ENCODE measurements at places on chromosomes 12 and 14. TPM values are rescaled to one million over a fixed set of nuclear protein-coding genes. Genes with fewer than 3 reads are reported as not detected.
A peak's percentile ranks its signal among the peaks of the same experiment; 100 is the strongest.

- DNase-seq = no peak
Observed at GRCh38 chr14:23563473-23564180, 4.0 kb downstream of the AP1G2 start.

- no peak for DNase-seq
Observed at GRCh38 chr14:95364481-95365209, 44.9 kb upstream of the CLMN start.

DNA sequence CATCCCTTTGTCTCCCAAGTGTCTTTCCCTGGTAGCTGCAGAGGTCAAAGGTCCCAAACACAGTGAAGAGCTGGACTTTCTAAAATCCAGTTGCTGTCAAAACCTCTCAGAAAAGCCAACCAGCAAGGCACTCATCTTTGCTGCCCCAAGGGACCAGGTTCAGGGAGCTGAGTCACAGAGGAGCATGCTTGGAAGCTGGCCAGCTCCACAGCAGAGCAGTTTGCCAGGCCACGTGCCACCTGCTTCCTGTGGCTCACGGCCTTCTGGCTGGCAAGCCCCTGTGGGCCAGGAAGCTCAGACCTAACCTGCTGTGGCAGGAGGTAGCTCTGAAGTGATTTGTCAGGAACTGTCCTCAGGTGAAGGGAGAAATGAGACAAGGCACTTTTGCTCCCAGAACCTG is 3.6 kb downstream of the ISCU start:
- DNase-seq = peak; percentile 19

GRCh38 chr12:131063960-131064359 is 110.3 kb downstream of the ADGRD1 start:
- DNase-seq = no peak

DNA sequence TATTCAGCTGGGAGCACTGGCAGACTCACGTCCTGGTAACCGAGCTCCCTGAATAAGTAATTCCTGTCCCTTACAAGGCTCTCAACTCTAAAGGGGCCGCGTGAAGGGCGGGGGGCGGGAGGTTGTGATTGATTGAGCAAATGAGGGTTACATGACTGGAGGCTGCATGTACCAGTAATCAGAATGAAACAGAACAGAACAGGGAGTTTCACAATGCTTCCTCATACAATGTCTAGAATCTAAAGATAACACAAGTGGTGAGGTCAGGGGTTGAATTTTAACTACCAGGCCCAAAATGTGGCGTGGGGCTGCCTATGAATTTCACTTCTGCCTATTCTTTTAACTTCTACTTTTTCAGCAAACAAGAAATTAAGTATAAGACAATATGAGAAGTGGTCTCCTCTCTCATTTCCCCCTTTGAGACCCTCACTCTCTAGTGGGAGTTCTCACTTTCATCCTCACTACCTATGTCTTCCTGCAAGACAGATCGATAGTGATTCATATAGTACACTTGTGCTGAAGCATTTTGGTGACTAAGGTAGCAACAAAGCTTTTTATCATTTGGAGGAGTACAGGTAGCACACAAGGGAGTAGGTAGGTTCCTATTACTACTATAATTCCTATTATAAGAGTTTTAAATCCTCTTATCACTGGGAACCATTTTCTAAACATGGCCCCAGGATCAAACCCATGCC is 239.8 kb downstream of the KTN1 start:
- no peak for DNase-seq

DNA sequence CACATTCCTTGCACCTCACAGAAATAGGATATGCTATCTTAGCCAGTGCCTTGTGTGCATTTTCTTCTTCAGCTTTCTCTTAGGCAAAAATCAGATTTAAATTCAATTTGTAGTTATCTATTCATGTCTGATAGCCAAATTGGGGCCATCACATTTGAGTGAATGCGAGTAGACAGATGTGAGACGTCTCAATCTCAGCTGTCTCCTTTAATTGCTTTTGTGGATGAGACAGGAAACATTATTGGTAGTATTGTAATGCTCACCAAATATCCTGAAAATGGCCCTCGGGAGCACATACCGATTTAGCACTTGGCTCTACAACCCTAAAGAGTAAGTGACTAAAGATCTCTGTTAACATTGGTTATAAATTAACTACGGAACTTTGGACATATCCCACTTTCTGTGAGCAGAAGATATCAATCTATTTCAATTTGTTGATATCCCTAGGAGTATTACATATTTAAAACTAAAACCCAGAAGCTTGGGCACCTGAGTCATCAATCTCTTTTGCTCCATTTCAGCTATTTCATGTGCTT is 1012.5 kb upstream of the TMEM132C start:
- DNase-seq = no peak

DNA sequence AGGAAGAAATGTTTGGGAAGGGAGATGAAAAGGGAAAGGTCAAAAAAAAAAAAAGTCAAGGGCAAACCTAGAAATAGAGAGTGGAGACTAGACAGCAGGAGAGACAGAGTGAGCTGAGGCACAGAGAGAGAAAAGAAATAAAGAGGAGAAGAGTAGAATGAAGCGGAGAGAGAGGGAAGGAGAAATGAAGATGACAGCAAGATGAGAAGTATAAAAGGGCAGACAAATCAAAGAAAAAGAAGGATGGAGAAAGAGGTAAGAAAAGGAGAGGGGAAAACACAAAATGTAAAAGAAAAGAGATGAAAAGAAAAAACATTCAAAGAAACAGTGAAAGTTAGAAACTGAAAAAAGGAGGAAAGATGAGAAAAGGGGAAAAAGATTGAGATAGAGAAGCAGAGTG is 53.0 kb downstream of the TC2N start:
- DNase-seq = no peak

- no peak for DNase-seq
Observed at GRCh38 chr14:31510222-31510621, 22.4 kb upstream of the GPR33 start.

- no peak for DNase-seq
Observed at GRCh38 chr12:89671469-89671868, 37.2 kb downstream of the ATP2B1 start.

DNA sequence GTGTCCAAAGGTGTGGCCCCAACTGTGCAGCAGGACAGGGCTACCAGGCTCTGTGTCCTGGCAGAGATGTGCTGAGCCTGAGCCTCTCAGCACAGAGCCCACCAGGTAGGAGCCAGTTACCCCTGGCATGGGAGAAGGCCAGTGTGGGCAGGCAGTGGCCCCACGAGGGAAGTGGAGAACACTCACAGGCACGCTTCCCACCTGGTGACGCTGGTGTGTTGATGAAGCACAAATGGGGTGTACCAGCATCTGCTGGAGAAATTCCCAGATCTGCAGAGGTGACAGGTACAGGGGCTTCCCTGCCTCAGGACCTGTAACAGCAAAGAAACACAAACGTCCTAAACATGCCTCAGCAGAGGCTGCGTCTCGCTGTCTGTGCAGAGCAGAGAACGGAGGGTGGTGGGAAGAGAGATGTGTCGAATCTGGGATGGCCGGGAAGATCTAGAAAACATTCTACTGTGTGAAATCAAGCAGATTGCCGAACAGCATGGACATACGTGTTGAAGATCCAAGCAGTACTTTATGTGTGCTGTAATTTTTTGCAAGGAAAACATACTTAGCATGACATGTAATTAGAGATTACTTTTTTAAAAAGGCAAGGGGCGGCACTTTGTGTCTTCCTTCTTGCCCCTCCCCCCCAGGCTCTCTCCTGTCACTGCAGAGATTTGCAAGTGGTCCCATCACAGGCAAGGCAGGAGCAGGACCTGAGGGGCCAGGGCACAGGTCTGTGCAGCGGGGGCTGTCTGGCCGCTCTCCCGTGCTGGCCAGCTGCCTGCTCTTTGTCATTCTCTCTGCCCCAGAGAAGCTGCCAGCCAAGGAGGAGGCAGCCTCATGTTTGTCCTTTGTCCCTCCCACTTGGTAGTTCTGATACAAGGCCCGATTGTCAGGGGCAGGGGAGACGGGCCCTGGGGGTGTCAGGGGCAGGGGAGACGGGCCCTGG is 17.3 kb downstream of the HIP1R start:
- DNase-seq = no peak

DNA sequence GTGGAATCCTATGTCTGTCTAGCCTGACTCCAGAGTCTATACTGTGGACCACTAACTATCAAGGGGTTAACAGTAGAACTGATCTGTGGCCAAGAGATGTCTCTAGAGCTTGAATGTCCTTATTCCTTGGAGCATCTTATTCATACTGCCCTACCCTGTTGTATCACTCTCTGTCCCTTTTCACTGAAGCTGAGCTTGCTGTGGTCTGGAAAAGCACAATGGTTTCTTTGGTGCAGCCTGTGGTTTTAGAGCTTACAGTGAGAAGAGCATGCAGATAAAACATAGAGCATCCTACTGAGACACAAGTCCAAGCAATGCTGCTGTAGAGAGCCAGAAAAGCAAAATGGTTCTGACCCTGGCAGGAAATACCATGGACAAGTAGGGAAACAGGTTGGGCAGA is 367.0 kb upstream of the ATP2B1 start:
- no peak for DNase-seq

GRCh38 chr12:54587315-54587873 is 1.1 kb downstream of the PPP1R1A start:
- DNase-seq = no peak

DNA sequence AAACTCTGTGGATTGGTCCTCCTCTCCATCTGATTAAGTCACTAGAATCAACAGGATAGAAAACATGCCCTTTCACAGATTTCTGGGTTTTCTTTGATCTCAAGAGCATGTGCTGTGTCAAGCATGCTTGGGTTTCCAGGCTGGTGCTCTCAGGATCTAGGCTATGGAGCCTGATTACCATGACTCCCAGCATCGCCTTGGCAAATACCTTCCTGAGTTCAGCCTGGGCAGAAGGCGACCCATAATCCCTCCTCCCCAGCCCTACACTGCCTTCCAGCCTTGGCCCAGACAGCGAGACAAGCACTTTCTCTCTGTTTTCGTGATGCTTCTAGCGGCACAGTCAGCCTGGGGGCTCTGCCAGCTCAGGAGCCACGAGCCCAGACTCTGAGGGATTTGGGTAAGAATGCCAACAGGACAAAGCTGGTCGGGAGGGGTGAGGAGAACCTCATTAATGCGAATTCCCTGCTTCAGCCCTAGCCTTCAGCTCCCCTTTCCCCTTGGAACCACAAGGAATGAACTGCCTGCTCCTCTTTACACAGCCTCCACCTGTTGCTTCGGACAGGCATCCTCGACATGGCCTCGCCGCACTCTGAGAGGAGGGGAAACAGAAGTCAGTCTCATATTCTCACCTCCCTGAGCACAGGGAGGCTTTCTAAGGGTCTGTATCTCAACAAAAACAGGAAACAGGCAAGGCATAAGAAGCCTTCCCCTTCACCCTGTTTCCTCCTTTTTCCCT is 227.1 kb downstream of the MSRB3 start:
- no peak for DNase-seq

Gene LUM
- total RNA-seq = 0.61 TPM
